ENCODE measurements at places on chromosomes 7 and 10.

GRCh38 chr10:51950371-51950995, 251.1 kb upstream of the CSTF2T start:
- no peak for DNase-seq

DNA sequence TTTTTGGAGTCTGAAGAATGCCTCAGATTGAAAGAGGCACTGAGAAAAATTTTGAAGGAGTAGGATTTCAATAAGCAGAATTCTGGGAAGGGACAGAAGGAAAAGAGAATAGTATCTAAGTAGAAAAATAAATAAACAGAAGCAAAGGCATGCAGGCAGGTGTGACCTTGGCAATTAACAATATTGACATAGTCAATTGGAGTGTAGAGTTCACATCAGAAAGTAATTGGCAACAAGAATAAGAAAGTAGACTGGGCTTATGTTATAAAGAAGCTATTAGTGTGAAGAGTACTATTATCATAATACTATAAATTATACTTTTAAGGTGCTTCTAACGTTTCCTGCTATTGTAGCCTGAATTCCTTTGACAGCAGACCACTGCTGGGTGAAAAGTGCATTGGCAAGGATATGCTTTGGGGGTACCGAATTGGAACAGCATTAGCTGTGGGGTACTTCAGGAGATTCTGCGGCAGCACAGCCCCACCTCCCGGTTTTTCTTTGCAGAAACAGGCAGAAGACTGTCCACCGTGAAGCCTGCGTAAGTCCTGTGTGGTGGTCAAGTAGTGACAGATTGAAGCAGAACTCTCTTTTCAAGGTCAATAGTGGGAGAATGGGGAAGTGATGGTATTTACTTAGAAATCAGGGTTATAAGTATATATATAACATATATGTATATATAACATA, 357.0 kb downstream of the THSD7A start:
- no peak for DNase-seq

DNA sequence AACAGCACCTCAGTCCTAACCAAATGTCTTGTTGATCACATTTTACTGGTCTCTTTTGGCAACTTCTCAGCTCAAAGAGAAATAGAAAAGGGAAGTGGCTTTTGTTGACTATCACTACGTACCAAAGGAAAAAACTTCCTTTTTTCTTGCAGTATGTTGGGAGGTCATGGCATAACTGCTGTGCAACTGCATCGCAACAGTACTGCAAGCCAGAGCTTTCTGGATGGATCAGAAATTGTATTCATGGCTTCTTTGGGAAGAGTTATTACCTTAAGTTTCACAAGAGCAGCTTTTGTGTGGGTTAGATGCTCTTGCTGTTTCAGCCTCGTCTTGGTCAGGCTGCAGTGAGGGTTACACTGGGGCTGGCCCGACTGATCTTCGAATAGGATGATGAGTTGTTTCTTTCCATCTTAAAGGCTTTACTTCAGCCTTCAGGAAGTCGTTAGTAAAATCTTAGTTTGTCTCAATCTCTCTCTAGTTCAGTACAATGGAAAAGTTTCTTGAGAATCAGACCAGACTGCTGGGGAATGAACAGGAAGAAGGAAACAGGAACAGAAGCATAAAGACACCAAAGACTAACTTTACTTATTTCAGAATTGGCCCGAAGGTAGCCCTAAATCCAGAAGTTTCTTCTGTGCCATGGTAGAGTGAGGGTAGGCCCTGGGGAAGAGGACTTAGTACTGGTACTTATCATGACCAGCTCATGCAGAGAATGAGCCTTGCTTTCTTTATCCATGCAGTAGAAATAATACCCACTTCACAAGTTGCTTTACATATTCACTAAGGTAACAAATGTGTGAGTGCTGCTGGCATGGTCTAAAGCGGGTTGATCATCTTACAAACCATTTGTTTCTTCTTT, 153.6 kb downstream of the CELF2 start:
- DNase-seq = no peak

- DNase-seq = no peak
Measured at GRCh38 chr10:125266541-125266940, 106.2 kb upstream of the CTBP2 start.

DNA sequence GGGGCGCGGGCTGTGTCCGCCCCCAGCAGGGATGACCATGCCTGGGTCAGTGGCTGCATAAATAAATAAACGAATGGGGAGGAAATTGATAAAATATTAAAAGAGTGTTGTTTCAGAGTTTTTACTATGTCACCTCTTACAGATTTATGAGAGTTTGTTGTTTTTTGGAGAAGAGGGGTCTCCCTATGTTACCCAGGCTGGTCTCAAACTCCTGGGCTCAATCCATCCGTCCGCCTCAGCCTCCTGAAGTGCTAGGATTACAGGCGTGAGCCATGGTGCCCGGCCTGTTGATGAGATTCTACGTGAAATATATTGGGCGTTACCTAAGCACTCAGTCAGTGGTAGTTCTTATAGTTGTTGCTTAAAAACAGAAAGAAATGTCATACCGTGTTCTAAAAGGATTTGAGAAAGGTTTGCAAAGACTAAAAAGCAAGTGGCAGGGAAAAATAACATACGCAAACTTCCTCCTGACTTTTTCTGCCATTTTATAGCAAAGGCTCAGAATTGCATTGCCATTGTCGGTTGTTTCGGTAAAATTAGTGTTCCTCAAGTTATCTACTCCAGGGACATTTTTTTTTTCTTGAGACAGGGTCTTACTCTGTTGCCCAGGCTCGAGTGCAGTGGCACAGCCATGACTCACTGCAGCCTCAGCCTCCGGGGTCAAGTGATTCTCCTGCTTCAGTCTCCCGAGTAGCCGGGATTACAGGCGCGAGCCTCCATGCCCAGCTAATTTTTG, 39.5 kb upstream of the FOXK1 start:
- DNase-seq = no peak

GRCh38 chr7:158329686-158330085, 257.9 kb downstream of the PTPRN2 start:
- DNase-seq = no peak

GRCh38 chr7:155746188-155746587, 66.1 kb downstream of the SHH start:
- no peak for DNase-seq

DNA sequence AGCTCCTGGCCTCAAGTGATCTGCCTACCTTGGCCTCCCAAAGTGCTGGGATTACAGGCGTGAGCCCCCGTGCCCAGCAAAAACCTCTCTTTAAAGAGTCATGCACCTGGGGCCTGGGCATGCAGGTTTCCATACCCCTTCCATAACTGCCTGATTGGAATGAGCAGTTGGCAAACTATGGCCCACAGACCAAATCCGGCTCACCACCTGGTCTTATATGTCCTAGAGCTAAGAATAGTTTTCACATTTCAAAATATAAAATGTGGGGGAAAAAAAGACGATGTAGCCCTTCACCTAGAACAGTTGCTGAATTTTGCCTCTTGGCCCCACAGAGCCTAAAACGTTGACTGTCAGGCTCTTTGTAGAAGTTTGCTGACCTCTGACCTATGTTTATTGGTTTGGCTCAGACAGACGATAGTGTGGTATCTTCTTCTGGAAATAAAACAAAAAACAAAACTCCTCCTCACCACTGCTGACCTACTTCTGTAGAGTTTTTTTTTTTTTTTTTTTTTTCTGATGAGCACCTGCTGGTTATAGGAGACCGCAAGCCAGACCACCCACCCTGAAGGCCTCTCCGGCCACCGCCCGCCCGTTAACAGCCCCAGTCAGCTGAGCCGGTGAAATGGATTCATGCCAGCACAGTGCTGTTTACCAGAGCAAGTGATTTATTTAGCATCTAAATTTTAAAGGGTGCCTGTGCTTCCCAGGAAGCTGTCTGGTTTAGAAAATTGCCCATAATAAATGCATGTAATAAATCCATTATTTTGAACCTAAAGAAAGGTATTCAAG, 33.5 kb upstream of the SFRP5 start:
- DNase-seq = no peak

- DNase-seq = no peak
Measured at GRCh38 chr7:41418337-41418736, 284.6 kb downstream of the INHBA start.

DNA sequence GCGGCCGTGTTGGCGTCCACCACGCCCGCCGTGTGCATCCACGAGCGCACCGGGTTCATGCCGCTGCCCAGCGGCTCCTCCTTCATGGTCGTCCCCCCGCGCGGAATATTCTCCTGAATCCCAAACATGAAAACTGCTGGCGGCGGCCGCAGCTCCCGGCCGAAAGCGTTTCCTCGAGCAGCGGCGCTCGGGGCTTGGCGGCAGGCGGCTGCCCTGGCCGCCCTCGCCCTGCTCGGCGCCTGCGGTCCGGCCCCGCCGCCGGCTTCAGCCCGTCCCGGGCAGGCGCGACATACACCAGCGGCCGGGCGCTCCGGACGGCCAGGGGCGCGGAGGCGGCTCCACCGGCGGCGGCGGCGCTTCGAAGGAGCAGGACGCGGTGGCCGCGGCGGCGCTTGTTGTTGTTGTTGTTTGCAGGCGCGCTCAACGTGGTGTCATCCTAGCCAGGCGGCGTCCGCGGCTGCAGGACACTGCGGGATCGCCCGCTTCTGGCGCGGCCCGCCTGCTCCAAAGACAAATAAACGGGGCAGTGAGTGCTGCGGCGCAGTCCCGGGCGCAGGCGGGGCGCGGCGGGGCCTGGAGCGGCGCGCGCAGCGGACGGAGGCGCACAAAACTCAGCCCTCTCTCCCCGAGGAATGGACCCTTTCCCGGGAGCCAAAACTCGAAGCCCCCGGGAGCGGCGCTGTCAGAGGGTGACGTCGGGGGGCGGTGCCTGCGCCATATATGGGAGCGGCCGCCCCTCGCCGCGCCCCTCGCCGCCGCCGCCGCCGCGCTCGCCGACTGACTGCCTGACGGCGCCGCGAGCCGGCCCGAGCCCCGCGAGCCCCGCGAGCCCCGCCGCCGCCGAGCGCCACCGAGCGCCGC, at the start of gene EBF3:
Gene EBF3, minus strand, starts transcription at position 634 of the 861 bp plus-strand sequence. Its CDS starts 506 bp downstream, at position 128.
- no peak for DNase-seq

DNA sequence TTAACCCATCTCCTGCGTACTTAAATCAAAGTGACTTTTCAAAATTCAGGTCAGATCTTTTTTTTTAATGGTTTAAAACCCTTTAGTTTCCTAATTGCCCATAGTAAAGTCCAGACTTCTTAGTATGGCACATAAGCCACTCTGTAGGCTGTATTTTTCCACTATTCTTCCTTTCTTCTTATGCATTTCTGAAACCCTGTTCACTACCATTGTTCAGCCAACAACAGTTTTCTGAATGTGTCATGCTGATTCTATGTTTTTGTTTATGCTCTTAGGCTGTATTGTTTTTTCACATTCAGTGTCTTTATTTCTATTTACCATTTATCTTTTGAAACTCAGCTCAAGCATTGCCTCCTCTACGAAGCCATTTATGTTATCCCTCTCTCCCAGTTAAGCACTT, 26.7 kb downstream of the CCSER2 start:
- DNase-seq = no peak

- no peak for DNase-seq
Measured at GRCh38 chr10:107665459-107665858, 501.0 kb upstream of the SORCS1 start.

DNA sequence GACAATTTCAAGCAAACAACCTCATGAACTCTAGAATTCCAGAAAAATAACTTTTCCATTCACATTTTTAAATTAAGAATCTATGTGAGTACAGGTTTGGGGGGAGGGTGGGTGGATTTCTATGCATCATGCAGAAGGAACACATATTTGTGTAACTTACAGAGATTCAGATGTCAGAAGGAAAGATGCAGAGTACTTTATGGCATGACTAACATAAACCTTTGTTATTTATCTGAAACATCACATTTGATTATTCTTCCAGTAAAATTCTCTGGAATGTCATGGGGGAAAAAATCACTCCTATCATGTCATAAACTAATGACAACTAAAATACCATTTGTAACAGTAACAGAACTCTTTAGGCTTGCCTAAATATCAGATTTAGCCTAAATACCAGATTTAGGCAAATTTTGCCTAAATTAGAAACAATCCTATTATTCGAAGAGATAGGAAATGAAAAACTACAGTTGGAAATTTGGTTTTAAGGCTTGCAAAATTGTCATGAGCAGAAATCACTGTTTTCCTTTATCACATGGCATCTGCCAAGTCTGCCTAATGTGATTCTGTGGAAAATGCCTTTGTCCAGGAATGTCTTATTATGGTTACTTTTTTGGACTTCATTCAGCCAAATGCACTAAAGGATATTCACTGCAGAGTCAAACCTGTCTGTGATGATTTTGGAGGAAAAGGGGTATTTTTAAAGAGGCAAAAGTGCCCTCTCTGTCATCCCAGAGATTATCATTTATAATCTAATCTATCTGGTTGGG, 527.7 kb upstream of the CELF2 start:
- DNase-seq = no peak

GRCh38 chr7:113087071-113087998, 708 bp upstream of the GPR85 start:
- DNase-seq = no peak

DNA sequence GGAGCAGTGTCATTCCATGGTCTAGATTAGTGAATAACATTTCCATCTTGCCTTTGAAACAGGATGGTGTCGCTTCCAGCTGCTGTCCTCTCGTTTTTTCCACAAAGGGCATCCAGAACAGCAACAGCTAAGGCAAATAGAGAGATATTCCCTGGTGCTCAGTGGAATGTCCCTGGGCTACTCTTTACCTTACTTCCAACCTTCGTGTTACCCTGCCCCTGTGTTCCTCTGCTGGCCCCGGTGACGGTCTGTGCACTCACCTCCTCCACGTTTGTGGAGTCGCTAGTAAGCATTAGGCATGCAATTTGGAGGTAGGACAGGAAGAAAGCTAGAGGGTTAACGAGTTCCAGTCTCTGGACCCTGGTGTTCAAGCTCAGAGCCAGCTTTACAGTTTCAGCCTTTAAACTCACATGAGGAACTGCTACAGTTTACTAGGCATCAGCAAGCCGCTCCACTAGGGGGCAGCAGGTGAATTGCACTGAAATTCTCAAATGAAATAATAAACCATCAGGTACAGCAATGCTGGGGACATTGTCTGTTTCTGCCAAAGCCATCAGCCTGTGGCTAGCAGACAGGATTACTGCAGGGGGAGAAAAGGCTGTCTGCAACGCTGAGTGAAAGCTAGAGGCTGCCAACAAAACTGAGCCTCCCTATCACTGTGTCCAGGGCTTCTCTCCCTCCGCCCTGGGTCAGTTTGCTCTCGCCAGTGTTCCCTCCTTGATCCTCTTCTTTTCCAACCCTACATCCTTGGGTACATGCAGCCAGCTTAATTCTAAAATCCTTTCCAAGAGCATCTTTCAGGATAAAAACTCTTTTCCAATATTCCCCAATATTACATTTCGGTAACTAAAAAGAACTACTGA, 9.0 kb downstream of the MRPL32 start:
- DNase-seq = peak; percentile 72

- no peak for DNase-seq
Measured at GRCh38 chr10:78382772-78383171, 349.1 kb downstream of the RPS24 start.

GRCh38 chr10:59047180-59047579, 129.3 kb upstream of the PHYHIPL start:
- DNase-seq = no peak

Data from memory B cell (primary cell).